ENCODE measurements at places on chromosomes 6 and 20.

DNA sequence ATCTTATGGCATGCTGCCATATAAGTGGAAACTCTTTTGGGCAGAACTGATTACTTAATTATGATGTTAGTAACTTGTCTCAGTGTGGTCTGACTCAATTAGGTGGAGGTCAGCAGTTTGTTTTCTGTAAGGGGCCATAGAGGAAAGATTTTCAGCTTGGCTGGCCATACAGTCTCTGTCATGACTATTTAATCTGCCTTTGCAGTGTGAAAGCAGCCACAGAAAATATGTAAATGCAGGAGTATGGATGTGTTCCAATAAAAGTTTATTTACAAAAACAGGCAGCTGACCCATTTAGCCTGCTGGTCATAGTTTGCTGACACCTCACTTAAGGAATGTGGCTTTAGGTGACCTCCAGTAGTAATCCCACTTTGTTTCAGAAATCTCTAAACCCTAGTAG lies 700.7 kb downstream of the EPM2A start:
- DNase-seq, result no peak

- DNase-seq, result no peak
These were observed 96.4 kb downstream of the CFAP61 start for GRCh38 chr20:20148779-20149178.

- DNase-seq, result no peak
These were observed 120.3 kb downstream of the IMPG1 start for GRCh38 chr6:75952128-75952527.

GRCh38 chr20:48687117-48687800 lies 140.5 kb downstream of the PREX1 start:
- no peak for DNase-seq

DNA sequence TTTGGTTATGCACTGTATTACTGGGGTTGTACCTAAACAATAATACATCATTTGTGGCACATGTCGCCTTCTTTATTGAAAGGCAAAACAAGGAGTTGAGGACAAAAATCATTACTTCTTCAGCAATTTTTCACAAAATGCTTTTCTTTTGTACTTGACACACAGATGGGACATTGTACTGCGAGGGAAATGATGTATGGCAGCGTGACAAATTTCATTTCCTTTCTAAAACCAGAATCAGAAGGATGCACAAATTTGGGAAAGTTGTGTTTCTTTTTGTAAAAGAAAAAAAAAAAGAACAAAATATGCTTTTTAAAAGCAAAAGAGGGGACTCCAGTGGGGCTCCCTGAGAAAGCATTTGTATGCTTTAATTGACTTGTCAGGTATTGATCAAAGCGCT lies 394.0 kb upstream of the SLC35B3 start:
- no peak for DNase-seq

DNA sequence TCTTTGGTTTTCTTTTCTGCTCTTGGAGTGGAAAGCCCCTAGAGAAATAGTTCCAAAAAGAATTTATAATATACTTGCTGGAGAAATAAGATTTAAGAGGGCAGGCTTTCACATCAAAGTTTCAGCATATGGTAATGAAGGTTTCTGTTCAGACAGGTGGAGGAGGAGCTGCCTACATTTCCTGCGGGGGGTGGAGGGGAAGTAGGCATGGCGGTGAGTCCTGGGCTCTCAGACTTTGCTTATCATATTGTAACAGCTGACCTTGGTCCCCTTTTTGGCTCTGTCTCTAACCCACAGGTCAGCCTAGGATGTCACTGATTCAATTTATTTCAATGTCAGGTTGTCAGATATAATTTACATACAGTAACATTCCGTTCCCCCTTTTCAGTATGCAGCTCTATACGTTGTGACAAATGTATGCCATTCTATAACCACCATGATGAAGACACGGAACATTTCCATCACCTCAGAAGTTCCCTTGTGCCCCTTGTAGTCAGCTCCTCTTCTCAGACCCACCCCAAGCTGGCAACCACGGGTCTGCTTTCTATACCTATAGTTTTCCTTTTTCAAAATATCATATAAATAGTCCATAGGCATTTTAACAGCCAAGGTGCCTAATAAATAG lies 77.6 kb upstream of the GGTLC1 start:
- DNase-seq, result no peak

- no peak for DNase-seq
These were observed 77.3 kb upstream of the KIF25 start for GRCh38 chr6:167920165-167920564.

DNA sequence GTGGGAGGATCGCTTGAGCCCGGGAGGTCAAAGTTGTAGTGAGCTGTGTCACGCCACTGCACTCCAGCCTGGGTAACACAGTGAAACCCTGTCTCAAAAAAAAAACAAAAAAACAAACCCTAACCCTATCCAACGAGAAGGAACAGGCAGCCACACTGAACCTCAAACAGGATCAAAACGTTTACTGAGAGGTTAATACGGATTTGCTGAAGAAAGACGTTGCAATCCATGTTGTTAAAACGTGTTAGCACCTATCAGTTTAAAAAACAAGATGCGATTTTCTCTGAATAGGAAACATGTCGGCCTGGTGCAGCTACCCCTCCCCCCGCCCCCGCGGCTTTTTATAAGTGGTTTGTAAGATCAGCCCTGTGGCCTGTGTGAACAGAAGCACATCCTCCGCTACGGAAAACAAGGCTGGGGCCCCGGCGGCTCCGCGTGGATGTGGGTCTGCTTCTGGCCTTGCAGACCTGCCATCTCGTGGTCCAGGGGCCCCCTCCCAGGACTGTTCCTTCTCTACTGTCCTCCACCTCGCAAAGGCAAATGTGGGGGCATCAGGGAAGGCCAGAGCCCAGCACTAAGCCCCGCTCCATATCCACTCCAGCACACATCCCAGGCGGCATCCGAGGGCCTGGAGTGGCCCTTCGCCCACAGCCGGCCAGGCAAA lies 11.4 kb downstream of the SLC2A4RG start:
- peak; percentile 53 for DNase-seq

DNA sequence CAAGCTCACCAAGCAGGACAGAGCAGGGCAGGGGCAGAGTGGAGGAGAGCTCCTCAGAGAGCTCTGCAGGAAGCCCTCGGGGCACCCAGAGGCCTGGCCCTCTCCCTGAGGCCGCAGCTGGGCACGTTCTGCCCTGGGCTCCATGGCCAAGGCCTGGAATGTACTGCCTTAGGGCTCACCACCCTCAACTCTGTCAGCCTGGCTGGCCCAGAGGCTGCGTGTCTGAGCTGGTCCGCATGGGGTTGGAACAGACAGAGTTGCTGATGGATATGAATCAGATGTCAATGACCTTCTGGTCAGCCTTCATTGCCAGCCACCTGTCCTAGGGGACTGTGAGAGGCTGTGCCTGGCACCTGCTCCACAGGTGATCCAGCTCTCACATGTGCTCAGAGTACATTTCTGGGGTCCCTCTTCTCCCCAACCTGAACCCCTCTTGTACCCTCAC lies 33.2 kb upstream of the PCMTD2 start:
- DNase-seq, result no peak

DNA sequence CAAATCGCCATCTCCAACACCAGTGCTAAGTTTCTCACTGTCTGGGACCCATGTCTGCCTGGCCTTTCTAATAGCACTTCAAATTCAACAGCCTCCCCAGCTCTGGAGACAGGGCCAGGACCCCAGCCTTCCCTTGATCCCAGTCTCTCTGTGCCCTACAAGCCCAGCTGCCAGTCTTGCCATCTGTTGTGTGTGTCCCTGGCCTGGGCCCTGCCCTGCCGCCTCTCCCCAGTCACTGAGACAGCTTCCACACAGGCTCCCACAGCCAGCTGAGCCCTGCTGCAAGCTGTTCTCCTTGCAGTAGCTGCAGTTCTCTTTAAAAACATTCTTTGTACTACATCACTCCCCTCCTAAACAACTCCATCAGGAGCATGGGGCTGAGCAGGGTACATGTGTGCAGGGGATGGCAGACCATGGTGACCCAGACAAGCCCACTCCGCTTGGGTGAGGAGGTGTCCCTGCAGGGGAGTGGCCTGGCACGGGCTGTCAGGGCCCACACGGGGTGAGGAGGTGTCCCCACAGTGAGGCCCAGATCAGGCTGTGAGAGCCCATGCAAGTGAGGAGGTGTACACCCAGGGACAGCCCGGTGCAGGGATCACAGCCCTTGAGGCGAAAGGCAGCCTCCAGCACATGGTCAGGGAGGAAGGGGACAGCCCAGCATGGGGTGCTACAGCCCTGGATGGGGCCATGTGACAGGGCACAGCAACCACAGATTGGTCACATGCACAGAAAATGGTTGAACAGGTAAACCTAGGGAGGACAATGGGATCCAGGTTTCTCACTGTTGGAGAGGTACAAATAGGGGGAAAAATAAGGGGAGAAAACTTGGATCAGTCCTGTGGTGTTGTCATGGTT lies 16.2 kb downstream of the CST7 start:
- no peak for DNase-seq

DNA sequence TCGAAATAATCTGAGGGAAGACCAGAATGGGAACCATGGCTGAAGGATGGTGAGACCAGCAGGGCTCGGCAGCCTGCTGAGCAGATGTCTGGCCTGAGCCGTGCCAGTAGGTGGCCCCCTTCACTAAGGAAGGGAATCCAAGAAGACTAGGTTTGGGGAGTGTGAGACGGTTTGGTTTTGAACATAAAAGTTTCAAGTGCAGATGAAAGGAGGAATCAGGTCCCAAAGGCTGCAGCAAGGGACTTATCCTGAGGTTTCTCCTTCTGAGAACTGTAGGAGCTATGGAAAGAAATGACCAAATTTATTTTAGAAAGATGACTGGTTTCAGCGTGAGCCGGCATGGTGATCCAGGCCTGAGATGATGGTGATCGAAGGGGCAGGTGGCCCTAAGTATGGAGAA lies 4.6 kb upstream of the OSER1 start:
- peak; percentile 50 for DNase-seq

DNA sequence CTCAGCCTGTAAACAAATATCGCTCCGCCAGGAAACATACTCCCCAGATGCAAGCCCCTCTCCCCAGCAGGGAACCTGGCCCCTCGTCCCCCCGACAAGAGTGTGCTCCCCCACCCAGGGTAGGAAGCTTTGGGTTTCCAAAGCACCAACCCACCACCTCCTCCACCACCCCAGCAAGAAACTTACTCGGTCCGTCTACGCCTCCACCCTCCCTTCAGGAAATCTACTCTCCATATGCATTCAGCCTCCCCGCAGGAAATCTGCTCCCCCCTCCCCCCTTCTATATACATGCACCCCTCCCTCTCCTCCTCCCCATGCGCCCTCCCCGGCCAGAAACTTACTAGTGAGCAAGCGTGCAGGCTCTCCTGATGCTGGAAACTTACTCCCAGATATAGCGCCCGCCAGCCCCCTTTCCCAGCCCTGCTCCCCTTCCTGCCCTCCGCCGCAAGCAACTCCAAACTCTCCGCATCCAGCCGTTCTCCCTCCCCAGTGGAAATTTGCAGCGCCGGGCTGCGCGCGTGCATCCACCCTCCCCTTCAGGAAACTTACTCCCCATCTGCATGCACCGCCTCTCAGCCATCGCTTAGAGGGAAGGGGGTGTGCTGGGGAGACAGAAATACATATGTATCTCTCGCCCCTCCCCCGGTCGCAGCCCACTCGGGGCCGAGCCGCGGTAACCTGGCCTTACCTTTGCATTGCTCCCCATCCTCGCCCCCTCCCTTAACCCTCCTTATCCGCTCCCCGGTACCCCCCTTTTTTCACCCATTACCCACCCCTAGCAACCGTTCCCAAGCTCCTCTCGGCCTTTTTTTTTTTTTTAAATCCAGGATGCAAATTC lies at the start of gene TRERF1:
Gene TRERF1 (minus strand): TSS at position 594 of the 838 bp plus-strand sequence. CDS start 182,336 bp downstream, outside the sequence.
- no peak for DNase-seq

DNA sequence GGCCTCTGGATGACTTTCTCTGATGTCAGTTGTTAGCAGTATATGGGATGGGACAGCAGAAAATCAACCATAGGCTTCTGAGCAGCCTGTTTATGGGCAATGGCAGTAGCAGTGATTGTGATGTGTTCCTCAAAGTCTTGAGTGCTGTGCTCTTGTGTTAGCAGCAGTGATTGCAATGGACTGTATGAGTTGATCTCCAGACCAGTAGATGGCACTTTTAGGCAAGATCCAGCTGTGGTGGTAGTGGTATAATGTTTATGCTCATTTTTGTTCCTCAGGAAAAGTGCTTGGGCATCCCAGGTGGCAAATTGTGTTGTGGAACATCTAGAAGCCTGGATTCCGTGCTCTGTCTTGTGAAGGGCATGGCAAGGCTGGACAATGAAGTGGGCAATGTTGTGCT lies 181.6 kb upstream of the SYNCRIP start:
- no peak for DNase-seq

- DNase-seq, result no peak
These were observed 132.9 kb upstream of the MCHR2 start for GRCh38 chr6:100126790-100127484.

DNA sequence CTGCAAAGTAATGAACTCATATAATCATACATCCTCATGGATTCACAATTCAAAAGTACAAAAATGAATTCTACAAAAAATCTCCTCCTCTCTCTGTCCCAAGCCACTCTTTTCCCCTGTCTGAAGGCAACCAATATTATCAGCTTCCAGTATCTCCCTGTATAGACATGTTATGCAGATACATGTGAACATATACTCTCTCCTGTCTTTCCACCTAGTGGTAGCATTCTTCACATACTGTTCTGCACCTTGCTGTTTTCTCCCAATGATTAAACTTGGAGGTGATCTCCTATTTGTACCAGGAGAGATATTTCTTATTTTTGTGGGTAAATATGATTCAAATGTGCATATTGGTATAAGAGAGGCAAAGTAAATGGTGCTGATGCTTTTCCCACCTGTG lies 416.4 kb downstream of the EPM2A start:
- DNase-seq, result no peak

GRCh38 chr6:80436663-80437062 lies 330.2 kb downstream of the BCKDHB start:
- DNase-seq, result no peak

- no peak for DNase-seq
These were observed 675 bp downstream of the DSTN start for GRCh38 chr20:17570347-17571152.

- DNase-seq, result no peak
These were observed 16.3 kb downstream of the PKIG start for GRCh38 chr20:44598423-44599305.

DNA sequence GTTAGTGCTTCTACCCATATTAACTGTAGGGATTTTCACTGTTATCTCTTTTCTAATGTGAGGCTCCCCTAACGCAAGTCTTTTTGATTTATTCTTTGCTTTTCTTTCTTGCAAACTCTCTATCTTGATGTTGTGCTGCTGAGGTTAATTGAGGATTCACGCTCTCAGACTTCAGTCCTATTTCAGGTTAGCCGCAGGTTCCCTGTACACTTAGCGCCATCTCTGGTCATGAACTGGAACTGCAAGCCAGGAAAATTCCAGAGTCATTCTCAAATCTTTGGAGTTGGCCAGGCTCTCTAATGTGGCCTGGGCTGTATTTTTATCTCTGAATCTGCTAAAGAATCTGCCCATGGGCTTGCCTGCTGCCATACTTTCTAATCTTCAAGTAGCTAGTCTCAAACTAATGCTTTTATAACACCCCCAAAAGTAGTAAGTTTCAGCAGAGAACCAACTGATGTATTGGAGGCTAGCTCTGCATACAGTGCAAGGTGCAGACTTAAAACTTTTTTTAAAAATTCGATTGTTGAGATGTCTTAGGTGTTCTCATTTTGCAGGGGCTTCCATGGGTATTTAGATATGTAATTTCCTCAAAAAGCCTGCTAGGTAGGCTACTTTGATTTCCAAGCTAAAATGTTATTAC lies 91.1 kb upstream of the OPRM1 start:
- DNase-seq, result no peak

All from stimulated activated CD8-positive, alpha-beta memory T cell treated with anti-CD3 and anti-CD28 coated beads, Interleukin-7, amount 100 ng/mL, for 4 hours (primary cell).